ENCODE measurements at places on chromosomes 16 and 17.
A peak's percentile ranks its signal among the peaks of the same experiment; 100 is the strongest.

GRCh38 chr16:65123396-65124211 is 1.7 kb upstream of the CDH11 start:
- no peak for DNase-seq

GRCh38 chr16:85908444-85908843 is 9.5 kb downstream of the IRF8 start:
- no peak for DNase-seq

- no peak for DNase-seq
Measured at GRCh38 chr17:14514973-14515372, 214.1 kb downstream of the HS3ST3B1 start.

DNA sequence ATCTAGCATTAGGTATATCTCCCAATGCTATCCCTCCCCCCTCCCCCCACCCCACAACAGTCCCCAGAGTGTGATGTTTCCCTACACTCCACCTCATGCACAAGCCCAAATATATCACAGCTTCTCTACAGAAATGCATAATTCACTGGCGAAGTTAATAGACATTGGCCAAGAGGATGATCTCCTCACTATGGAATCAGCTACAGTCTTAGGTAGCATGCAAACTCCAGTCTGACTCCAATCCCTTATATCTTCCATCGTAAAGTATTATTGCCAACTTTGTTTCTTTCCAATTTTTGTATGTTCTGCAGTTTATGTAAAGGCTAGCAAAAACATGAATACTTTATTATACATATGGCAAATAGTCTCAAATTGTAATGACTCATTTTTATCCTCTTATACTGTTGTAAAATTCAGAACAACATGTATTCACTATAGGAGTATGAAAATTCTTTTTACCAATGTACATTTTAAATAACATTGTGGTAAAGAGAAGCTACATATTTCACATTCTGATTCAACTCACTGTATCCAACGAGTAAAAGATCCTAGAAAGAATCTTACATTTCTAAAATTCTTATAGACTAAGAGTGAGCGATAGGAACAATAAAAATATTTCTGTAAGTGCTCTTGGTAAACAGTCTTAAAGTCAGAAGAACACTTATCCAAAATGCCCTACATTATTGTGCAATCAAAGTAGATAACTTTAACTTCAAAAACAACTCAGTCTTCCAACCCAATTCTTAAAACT is 871 bp downstream of the ABCA8 start:
- DNase-seq, result no peak

GRCh38 chr16:20744922-20745440 is 3.4 kb upstream of the THUMPD1 start:
- DNase-seq, result no peak

- DNase-seq, result no peak
Measured at GRCh38 chr17:56172517-56172982, 19.3 kb downstream of the ANKFN1 start.

DNA sequence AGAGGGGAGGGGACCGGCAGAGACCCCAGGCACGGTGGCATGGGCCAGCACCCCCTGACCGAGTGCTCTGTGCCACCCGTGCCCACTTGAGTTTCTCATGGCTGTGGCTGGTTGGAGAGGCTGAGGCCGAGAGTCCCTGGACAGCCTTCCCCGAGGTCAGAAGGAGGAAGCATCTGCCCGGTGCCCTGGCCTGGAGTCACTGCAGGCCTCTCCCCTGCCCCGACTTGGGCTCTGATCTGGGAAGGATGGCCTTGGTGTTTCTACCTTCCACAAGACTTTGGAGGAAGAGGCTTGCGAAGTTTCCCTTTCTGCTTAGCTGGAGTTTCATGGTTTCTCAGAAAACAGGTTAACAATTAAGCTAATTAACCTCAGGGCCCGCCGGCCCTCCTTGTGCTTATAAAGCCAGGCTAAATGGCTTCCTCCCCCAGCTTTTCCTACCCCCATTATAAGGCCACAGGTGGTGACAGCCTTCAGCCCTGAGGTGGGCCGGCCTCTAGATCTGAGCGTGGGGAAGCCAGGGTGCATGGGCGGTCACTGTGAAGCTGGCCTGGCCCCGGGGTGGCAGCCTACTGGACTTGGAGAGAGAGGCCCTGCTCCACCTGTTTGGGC is 17.3 kb downstream of the LLGL2 start:
- DNase-seq, result no peak

DNA sequence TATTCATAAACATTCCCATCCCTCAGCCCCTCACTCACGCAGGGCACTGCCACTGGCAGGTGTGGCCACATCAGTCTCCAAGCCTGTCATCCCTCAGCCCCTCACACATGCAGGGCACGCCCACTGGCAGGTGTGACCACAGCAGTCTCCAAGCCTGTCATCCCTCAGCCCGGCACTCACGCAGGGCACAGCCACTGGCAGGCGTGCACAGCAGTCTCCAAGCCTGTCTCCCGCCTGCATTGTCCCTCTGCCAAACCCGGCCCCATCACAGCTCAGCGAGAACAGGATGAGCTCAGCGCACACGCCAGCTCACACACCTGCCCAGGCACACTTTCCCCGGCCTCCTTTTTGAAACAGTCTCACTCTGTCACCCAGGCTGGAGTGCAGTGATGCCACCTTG is 11.4 kb upstream of the KREMEN2 start:
- no peak for DNase-seq

- no peak for DNase-seq
Measured at GRCh38 chr17:72416905-72417304, 296.1 kb downstream of the SOX9 start.

DNA sequence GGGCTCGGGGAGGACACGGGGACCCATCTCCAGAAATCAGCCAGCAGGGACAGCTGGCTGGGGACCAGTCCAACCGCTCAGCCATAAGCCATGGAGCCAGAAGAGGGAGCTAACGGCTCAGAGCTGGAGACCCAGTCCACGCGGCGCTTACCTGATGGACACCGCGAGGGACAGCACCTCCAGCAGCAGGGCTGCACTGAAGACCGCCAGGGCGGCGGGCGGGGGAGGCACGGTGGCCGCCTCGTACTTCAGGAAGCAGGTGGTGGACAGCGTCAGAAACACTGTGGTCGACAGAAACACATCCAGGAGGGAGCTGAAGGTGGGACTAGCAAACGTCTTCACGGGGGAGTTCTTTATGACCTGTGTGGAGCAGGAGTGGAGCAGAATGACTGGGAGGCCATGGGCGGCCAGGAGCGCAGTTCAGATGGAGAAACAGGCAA is 102.6 kb upstream of the CREBBP start:
- peak; percentile 25 for DNase-seq

GRCh38 chr16:57846078-57846697 is 43.9 kb upstream of the KIFC3 start:
- no peak for DNase-seq

DNA sequence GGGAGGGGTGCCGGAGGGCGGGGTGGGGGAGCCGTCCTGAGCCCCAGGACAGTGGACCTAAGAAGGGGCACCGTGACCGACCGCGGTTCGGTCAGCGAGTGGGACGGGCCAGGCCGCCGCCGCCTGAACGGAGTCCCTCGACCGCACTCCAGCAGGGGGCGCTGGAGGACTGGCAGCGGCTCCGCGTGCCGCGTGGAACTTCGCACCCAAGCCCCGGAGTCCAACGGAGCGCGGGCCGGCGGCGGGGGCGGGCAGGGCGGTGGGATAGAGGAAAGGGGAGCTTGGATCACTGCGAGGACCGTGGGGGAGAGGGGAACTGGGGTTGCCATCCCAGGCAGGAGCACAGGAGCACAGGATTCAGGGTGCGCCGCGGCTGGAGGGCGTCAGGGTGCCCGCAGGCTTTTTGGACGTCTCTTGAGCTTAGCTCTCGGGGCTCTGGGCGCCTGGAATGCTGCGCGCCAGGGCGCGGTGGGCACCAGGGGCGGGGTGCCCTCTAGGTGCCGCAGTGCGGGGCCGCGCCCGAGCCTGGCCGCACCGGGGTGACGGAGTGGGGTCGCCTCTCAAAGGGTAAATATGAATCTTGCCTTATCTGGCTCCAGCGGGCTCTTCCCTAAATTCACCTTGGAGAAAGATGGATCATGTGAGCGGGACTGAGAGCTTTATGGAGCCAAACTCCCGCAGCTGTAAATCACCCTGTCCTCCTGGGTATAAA is 379 bp upstream of the OTOP2 start:
- DNase-seq, result peak; percentile 68

DNA sequence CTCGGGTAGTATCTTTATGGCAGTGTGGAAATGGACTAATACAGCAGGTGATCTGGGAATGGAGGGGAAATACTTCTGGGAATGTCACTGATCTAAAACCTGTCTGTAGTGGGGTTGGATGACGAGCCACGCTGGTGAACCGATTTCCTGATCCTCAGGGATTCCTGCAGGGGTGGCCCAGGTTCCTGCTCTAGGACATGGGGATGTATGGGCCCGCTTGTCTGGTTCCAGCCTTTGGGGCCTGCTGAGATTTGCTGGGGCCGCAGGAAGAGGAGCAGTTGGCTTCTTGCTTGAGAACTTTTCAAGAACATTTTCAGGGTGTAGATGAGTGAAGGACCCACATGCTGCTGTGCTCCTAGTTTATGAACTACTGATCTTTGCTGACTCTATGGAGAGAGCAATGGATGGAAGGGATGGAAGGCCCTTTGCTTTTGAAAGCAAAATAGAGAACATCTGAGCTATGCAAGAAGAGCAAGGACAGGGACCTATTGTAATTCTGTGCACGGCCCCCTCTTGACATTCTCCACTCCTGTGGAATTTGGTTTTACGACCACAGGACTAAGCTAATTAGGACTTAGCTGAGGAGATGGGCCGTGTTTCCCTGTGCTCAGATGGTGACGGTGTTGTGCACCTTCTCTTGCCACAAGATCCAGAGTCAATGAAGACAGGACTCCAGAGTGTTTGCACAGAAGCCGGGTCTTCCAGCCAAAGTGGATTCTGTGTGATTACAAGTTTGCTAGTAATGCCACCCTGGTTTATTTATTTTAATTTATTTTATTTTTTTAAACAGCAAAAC is 90.5 kb downstream of the SEC14L1 start:
- DNase-seq, result no peak

DNA sequence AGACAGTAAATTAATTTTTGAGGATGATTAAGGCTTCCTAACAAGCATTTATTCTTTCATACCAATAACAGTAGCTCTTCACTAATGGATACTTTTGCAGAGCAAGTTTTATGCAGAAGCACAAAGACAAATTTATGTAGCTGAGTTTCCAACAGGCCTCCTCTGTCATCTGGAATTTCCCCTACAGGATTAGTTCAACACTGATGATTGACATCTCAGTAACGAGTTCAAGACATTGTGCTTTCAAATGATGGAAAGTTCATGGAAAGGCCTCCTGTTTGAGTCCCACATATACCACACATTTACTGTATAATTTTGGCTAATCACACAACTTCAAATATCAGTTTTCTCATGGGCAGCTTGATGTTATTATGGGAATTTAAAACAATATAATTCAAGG is 40.6 kb downstream of the ABCA10 start:
- DNase-seq, result no peak

DNA sequence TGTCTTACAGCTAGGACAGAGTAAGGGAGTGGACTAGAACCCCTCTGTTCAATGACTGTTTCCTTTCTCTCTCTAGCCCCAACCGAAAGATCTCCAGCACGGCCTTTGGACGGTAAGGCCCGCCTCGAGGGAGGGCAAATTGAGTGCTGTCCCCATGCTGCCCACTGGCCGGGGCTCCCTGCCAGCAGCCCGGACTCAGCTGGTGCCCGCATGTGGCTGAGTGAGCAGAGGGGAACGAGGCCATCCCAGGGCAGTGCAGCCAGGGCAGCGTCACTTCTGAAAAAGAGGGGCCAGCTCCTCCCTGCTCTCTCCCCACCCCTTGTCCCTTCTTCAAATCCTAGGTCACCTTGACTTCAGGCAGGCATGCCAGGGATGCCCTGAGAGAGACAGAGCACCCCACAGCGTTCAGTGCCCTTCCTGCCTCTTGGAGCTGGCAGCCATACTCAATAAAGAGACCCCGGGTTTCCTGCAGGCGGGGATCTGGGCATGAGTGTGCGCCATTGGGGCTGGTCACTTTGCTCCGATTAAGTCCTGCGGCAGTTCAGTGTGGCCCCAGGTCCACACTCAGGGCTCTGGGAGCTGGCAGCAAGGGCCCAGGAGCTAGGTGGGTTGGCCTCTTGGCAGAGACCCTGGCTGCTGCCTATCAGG is 130.9 kb downstream of the RAB11FIP4 start:
- no peak for DNase-seq

- no peak for DNase-seq
Measured at GRCh38 chr17:37462492-37462891, 27.2 kb upstream of the DUSP14 start.

DNA sequence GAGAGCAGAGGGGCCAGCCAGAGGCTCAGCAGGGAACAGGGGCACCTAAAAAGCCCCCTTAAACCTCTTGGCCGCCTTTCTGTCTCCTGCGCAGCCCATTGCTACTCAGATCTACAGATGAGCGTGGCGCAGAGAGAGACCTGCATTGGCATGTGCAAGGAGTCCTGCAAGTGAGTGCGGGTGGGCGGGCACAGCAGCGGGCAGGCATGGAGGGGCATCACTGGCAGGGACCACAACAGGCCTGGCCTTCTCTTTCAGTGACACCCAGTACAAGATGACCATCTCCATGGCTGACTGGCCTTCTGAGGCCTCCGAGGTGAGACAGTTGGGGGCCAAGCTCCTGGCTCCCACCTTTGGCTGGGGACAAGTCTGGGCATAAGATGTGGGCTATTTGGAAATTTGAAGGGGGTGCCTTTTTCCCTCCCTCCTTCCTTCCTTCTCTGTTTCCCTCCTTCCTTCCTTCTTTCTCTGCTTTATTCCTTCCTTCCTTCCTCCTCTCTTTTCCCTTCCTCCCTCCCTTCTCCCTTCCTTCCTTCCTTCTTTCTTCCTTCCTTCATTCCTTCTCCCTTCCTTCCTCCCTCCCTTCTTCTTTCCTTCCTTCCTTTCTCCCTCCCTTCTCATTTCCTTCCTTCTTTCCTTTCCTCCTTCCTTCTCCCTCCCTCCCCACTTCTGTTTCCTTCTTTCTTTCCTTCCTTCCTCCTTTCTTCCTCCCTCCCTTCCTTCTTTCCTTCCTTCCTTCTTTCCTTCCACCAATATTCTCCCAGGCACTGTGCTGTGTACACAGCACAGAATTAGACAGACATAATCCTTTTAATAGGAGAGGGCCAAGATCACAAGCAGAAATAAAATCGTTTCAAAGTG is 75.2 kb downstream of the SCNN1B start:
- DNase-seq, result no peak

- no peak for DNase-seq
Measured at GRCh38 chr16:54459509-54460262, 173.1 kb upstream of the IRX3 start.

GRCh38 chr17:45976391-45976754 is 22.7 kb upstream of the STH start:
- DNase-seq, result no peak
